A549 treated with AZD2906 at 1 μM for 4 hours (cell line): ENCODE measurements at places on chromosomes 6 and 20. TPM values are rescaled to one million over a fixed set of nuclear protein-coding genes. Genes with fewer than 3 reads are reported as not detected.

SH3BGRL2 gene
- 0.24 to 0.33 TPM (median 0.28 TPM) in 5 replicates for total RNA-seq

SLC13A3 gene
- 0.02 to 0.14 TPM (median 0.08 TPM) in 4 of 5 replicates, not detected in the other for total RNA-seq

EPPIN gene
- not detected in 5 replicates for total RNA-seq

PBOV1 gene
- total RNA-seq, result not detected in 5 replicates
